ENCODE measurements at places on chromosomes 12 and 14.

DNA sequence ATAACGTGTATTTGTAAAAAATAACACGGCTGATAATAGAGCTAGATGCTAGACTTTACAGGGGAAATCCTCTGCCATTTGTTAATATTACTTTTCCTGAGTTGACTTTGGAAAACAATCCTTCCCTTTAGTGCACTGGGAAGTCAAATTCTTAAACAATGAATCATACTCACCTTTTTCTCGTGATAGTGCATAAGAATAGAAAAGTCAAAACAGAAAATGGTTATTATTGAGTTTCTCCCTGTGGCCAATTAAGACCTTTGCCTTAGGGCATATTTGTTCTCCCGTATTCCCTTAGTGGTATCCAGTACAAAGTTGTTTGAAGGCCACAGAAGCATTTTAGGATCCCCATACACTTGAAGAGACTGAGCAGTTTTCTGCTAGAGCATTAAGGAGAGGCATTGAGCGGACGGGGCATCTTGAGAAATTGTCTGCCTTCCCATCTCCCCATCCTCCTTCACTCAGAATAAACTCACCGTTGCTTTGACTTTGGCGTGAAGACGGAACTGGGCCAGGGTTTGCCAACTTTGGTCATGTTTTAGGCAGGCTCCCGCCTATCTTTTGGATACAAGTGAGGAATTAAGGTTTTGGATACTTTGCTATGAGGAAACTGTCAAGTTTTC, 171.3 kb downstream of the TMTC2 start:
- DNase-seq = no peak

- no peak for DNase-seq
Measured at GRCh38 chr12:48998497-48999353, 450 bp downstream of the DDN start.

GRCh38 chr14:72699852-72700257, 194.0 kb downstream of the DPF3 start:
- no peak for DNase-seq

GRCh38 chr12:31387466-31387865, 61.5 kb upstream of the SINHCAF start:
- no peak for DNase-seq

GRCh38 chr14:79080040-79080439, 909.9 kb downstream of the NRXN3 start:
- DNase-seq = no peak

GRCh38 chr12:92619730-92620684, 82.8 kb upstream of the PLEKHG7 start:
- no peak for DNase-seq

Measured in stimulated activated effector memory CD8-positive, alpha-beta T cell treated with anti-CD3 and anti-CD28 coated beads, Interleukin-12 subunit alpha, Interleukin-12 subunit beta, amount 100 ng/mL, for 72 hours (primary cell).